ENCODE measurements at places on chromosomes 12 and 14. TPM values are rescaled to one million over a fixed set of nuclear protein-coding genes. Genes with fewer than 3 reads are reported as not detected.
A peak's percentile ranks its signal among the peaks of the same experiment; 100 is the strongest.

DNA sequence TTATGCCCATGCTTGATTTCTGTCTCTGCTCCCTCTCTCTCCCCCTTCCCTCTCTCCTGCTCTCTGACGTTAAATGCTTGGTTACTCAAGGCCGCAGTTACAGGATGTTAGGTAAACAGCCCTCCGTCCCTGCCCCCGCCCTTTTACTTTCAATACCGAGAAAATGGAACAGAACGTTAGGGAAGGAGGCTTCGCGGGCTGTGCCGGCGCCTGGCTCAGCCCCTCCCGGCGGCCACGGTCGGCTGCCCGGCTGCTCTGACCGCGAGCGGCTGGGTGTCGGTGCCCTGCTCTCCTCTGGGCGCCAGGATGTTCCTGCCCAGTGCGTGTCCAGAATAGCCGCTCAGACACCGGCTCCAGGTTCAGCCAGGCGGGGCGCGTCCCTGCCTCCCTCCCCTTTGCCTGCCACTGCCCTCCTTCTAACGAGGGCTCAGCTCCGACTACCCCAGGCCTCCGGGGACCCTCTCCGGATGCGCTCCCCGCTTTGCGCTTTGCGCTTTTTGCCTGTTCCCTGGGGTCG is 166.1 kb downstream of the ADCK1 start:
- peaks cover 66% of the 10 kb centered on the region for H3K27me3 ChIP-seq
- peak overlapping the region; percentile 47 for H3K4me3 ChIP-seq
- peaks cover 7% of the 10 kb centered on the region for H3K4me1 ChIP-seq
- H3K36me3 ChIP-seq: no peaks in the 10 kb centered on the region

DNA sequence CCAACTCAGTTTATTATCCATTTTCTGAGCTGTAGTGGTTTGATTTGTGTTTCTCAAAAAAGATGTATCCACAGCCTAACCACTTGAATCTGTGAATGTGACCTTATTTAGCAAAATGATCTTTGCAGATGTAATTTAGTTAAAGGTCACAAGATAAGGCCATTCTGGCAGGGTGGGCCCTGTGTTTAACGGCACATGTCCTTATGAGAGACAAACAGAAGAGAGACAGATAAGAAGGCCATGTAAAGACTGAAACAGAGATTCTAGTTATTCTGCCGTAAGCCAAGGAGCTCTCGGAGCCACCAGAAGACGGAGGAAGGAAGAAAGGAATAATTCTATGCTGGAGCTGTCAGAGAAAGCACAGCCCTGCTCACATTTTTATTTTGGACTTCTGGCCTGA is 374.2 kb downstream of the PRKD1 start:
- H3K4me3 ChIP-seq: no peak overlapping the region
- no peaks in the 10 kb centered on the region for H3K4me1 ChIP-seq
- H3K36me3 ChIP-seq: no peaks in the 10 kb centered on the region
- H3K27ac ChIP-seq: peak overlapping the region; percentile 1

GRCh38 chr12:1424674-1425395 is 169.5 kb downstream of the FBXL14 start:
- H3K27me3 ChIP-seq: no peaks in the 10 kb centered on the region
- peaks cover 17% of the 10 kb centered on the region for H3K4me1 ChIP-seq
- no peak for DNase-seq
- H3K27ac ChIP-seq: no peak overlapping the region
- H3K4me3 ChIP-seq: no peak overlapping the region

DNA sequence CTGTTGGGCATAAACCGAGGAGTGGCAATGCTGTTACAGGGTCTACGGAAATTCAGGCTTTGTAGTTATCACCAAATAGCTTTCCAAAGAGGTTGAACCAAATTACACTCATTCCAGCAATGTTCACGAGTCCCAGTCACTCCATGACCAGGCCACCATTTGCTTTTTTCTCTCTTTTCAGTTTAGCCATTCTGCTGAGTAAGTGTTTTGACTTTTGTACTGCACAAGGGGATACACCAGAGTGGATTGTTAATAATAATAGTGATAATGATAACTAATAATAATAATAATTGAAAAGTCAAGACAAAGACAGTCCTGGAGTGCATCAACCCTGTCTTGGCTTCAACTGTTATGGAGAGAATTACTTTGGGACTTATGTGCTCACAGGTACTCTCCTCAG is 343.5 kb downstream of the AACS start:
- no peak overlapping the region for H3K27ac ChIP-seq
- peaks cover 35% of the 10 kb centered on the region for H3K27me3 ChIP-seq
- H3K36me3 ChIP-seq: no peaks in the 10 kb centered on the region
- no peak for DNase-seq

- peaks cover 28% of the 10 kb centered on the region for H3K4me1 ChIP-seq
Observed at GRCh38 chr12:10101648-10102220, 2.9 kb upstream of the CLEC1A start.

Gene TOMM20L
- total RNA-seq: not detected
